AG10803 (cell line): ENCODE measurements at places on chromosomes 2 and 18.
A peak's percentile ranks its signal among the peaks of the same experiment; 100 is the strongest.

DNA sequence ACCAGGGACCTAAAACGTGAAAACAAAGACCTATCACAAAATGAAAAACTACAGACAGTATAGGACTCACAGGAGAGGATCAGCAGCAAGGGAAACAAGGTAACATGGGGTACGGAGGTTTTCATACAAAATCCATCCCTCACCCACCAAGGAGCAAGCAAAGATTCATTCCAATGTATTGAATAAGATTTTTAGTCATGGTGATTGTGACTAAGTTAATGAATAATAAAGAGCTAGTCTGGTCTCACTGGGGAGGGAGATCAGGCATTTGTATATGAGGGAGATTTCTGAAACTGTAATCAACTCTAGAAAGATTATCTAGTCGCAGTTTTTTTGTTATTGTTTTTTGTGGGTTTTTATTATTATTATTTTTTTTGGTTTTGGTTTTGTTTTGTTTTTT, 336.5 kb upstream of the MMADHC start:
- DNase-seq, result peak; percentile 26

GRCh38 chr2:70651014-70651413, 97.4 kb upstream of the TGFA start:
- no peak for DNase-seq

GRCh38 chr2:120876526-120877280, 141.0 kb downstream of the GLI2 start:
- no peak for DNase-seq

DNA sequence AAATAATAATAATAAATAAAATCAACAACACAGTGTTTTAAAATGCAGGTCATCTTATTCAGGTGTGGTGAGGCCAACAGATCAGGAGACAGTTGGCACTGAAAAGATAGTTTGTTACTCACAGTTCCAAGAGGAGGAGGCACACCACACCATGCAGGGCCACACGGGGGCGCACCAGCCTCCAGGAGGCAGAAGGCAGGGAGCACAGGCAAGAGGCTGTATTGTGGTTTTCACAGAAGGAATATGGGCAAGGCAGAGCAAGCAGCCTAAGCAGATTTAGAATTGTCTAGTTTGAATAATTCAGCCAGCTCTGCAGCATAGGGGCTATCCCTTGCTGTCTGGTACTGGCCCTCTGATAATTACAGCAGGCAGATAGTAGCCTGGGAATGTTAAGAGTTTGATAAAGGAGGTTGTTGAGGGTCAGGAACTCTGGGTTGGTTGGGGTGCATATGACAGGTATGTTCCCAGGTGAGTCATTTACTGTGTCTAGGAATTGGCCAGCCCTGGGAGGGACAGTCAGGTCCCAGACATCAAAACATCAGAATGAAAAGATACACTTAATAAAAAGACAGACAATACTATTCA, 31.3 kb downstream of the KIAA2012 start:
- peak; percentile 67 for DNase-seq

DNA sequence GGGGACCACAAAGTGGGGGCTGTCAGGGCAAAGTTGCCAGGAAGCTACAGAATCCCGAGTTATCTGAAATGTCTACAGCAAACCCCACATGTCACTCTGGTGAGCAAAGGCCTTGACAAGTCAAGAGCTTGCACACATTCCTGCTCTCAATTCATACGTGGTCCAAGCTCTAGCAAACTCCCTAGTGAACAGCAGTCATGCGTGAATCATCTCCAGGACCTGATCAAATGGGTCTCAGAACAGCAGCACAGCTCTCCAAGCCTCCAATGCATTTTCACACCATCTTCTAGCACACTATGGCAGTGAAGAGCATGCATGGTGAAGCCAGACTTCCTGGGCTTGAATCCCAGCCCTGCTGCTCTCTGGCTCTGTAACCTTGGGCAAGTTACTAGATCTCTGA, 68.5 kb downstream of the MYO5B start:
- DNase-seq, result no peak

GRCh38 chr2:199629301-199629700, 171.6 kb upstream of the SATB2 start:
- no peak for DNase-seq

DNA sequence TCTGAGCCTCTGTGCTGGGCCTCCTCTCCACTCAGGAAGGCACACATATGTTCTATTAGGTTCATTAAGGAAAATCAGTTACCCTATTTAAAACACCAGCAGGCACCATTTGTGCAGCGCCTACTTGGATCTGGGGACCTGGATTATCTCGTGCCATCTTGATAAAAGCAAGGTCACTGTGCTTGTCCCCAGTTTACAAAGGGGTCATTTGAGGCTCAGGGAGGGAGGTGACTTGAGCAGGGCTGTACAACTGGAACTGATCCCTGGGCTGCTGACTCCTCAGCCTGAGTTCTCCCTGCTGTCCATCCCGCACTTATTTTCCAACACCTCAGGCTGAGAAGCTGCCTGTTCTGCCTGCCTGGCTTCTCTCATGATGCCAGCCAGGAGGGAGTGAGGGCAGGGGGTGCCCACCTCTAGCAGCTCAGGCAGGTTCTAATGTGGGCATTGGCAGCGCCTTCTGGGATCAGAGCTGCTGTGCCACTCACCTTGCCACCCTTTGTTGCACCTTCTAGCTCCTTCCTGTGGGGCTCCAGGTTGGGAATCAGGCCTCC, 120.3 kb downstream of the GLI2 start:
- DNase-seq, result no peak

- DNase-seq, result peak; percentile 25
These were observed 157.8 kb downstream of the PIK3C3 start for GRCh38 chr18:42112657-42113420.

DNA sequence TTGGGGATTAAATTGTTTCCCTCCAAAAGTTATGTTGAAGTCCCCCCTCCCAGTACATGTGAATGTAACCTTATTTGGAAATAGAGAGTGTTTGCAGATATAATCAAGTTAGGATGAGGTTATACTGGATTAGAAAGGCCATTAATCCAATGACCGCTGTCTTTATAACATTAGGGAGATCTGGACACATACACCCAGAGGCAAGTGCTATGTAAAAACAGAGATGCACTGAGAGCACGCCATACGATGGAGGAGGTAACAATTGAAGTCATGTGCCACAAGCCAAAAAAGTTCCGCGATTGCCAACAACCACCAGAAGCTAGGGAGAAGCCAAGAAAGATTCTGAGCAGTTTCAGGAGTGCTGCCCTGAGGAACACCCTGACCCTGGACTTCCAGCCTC, 153.3 kb downstream of the RNF144A start:
- no peak for DNase-seq

- no peak for DNase-seq
These were observed 4.8 kb upstream of the KCNG2 start for GRCh38 chr18:79792988-79793355.

- DNase-seq, result peak; percentile 20
These were observed 166.6 kb downstream of the RNF144A start for GRCh38 chr2:7083580-7084509.

DNA sequence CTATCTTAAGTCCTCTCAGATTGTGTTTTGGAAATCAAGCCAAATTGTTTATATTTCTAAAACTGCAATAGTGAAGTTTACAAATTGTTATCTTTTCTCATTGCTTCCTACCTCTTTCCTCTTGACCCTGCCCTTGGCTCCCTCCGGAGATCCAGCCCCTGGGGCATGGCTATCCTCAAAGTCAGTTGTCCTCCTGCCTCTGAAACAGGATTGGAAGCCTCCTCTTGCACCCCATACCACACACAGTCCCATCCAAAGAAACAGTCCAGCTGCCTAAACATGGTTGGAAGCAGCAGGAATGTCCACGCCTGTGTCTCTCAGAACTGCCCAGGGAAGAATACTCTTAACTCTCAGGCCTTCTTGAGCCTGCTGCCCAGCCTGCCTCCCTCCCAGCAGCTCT, 30.1 kb upstream of the COL6A3 start:
- no peak for DNase-seq

- no peak for DNase-seq
These were observed 8.8 kb upstream of the ZNF516 start for GRCh38 chr18:76503649-76504386.

DNA sequence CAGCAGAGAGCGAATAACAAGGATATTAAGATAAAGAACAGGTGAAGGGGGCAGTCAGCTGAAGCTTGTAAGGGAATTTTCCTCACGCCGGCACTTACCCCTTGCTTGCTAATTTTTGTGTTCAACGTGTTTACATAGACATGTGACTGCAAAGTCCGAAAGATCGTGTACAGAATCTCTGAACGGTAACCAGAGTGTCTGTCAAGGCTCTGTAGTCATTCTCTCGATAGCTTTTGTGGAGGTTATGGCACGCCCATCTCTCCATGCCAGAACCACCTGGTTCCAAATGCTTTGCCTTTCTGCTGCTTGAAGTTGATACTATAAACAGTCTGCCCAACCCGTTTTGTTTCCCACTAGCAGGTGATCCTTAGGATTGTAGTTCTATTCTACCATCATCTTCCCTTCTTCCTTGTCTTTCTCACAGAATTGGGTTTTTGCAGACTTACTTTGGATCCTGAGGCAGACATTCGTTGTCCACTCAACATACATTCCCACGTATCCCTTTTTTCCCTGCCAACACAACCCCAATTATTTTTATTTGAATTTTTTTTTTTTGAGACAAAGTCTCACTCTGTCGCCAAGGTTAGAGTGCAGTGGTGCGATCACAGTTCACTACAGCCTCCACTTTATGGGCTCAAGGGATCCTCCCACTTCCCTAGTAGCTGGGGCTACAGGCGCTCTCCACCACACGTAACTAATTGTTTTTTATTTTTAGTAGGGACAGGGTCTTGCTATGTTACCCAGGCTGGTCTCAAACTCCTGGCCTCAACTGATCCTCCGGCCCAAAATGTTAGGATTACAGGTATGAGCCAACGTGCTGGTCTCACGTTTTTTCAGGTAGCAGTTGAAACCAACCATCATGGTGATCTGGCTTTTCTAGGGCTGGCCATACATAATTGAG, 1.3 kb upstream of the USP34 start:
- peak; percentile 16 for DNase-seq

GRCh38 chr18:46152808-46153617, 48.8 kb downstream of the HAUS1 start:
- peak; percentile 31 for DNase-seq

- no peak for DNase-seq
These were observed 4.4 kb upstream of the SMAD7 start for GRCh38 chr18:48954886-48955819.

GRCh38 chr2:231710799-231711676, 2.7 kb downstream of the PTMA start:
- DNase-seq, result peak; percentile 16

DNA sequence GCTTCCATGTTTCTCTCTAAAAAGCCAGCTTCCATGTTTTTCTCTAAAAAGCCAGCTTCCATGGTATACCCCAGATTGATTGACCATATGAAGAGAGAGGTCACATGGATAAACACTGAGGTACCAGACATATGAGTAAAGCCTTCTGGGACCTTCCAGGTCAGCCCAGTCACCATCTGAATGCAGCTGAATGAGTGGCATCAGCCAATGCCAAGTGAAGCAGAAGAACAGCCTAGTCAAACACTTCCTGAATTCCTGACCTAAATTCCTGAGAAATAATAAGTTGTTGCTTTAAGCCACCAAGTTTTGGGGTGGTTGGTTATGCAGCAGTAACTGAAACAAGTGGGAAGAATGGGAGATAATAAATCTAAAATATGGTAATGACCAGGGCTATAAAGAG, 5.7 kb upstream of the ALS2 start:
- DNase-seq, result peak; percentile 69

- DNase-seq, result no peak
These were observed 19.8 kb downstream of the ADD2 start for GRCh38 chr2:70748002-70748784.

- no peak for DNase-seq
These were observed 89.2 kb upstream of the STK17B start for GRCh38 chr2:196260546-196260945.

DNA sequence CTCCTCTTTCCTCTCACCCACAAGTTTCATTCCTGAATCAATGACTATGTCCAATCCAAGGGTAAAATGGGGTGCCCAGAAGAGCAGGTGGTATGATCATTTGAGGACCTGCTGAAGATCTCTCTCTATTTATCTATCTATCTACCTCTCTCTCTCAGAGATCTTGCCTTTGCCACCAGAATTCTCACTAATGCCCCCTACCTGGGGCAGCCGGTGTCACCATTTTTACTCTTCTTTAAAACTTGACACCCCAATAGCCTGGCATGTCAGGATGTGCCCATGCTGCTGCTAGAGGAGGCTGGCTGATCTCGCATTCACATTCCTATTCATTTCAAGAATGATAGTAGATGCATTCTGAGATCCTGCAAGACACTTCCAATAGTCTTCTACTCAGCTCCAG, 24.3 kb upstream of the RPIA start:
- no peak for DNase-seq

GRCh38 chr2:160252278-160252887, 52.3 kb upstream of the ITGB6 start:
- peak; percentile 40 for DNase-seq

DNA sequence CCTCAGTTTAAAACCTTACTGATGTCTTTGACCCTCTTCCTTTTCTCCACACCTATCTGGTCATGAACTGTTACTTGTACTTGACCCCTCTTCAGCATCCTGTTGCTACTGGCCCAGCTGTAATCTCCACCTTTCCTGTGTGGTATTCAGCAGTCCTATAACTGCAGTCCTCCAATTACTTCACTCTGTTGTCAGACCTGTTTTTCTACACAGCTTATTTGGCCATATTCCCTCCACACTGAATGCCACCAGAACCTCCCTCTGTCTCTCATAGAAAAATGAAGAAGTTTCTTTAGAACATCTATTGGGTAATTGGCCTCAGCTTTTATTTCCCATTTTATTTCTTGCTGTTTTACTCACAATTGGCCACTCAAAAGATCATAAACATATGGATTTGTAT, 155.4 kb downstream of the ASXL3 start:
- DNase-seq, result no peak

- no peak for DNase-seq
These were observed 18.9 kb downstream of the CREG2 start for GRCh38 chr2:101368376-101368775.

DNA sequence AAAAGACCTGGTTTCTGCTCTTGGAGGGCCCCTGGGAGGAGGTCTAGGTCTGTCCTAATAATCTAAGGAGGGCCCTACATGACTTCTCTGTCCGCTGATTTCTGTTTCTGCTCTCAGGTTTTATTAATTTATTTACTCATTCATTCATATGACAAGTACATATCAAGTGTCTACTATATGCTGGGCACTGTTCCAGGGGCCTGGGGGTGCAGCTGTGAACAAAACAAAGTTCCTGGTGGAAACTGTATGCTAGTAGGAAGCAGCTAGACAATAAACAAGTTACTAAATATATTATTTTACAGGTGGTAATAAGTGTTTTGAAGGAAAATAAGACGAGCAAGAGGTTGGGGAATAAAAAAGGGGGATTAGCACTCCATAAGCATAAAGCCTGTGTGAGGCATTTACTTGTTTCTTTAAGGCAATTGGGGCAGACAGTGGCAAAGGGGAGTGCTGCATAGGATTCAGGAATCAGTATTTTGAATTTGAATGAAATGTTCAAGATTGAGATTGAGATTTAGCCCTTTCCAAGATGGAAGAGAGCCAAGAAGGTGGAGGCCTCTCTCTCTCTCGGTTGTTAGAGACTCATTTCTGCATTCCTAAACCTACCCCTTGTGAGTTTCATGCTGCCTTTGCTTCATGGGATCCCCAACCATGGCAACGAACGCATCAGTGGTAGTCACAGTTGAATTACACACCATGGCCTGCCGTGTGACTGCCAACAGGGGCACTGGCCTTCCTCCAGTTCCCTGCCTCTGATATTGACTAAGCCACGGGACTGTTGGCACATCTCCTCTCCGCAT, 28.3 kb downstream of the DRC1 start:
- peak; percentile 4 for DNase-seq

- no peak for DNase-seq
These were observed 34.7 kb upstream of the GPR17 start for GRCh38 chr2:127611076-127611925.
